Femur (tissue), 1 donor: ENCODE measurements at places on chromosomes 7 and 10.

DNA sequence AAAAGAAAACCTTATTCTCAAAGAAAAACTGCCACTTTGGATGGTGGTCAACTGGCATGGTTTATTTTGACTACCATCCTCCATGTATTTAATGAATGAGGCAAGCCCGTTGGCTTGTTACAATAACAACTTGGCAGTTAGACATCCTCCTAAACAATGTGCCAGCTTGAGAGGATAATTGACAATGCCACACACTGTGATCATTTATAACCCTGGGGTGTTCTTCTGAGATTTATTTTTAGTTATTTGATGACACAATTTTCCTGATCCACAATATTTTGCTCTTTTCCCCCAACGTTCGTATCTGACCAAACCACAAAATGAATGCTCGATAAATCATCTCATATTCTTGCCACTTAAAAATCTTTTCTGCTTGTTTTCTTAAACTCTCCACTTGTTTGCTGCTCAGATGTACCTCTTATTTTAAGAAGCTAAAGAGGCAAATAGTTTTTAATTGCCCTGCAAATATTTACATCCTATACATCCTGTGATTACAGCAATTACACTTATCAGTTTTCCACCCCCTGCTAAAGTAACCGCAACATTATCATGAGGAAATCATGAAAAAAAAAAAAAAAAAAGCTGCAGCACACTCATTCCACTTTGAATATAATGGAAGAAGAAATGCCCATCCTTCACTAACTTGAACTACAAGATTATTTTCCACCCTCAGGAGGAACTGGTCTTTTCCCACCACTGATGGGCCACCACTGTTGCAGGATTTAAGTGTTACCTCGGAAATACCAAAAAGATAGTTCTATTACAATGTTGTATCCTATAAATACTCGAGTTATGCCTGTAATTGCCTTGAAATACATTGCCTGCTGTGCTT lies 119.9 kb downstream of the MBL2 start:
- no peak for DNase-seq

GRCh38 chr7:151251689-151252560 lies 3.4 kb upstream of the SMARCD3 start:
- DNase-seq: peak; percentile 89

- no peak for DNase-seq
Observed at GRCh38 chr7:157281221-157281998, 55.4 kb upstream of the DNAJB6 start.

- DNase-seq: peak; percentile 51
Observed at GRCh38 chr7:44634839-44635591, 28.6 kb downstream of the OGDH start.

DNA sequence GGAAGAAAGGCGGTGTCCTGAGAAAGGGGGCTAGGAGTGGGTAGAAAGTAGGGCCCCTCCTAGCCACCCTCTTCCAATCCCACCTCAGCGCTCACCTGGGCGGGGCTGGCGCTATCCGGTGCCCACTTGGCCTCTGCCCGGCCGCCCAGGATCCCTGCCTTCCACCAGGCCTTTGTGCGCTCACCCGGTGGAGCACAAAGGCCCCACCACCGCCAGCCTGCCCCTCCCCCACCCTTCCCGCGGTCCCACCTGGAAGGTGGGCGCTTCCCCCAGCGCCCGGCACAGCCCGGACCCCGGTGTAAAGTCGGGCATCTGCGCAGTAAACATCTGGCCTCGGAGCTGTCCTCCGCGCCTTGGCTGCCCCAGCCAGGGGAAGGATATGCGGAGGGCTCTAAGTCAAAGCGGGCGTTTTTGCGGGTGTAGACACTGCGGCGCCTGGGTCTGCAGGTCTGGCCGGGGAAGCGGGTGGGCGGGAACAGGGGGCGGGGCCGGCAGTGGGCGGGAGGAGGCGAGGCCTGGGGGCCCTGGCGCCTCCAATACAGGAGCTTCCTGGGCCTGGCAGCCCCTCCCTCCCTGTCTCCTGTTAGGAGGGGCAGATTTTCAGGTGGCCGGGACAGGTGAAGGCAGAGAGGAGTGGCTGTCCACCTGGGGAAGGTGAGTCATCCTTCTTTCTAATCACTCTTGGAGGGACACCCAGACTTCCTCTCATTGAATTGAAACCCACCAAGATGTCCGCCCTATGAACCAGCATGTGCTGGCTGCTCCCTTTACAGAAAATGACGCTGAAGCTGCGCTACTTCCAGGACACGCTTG lies 49.3 kb downstream of the PNLIPRP2 start:
- peak; percentile 55 for DNase-seq

GRCh38 chr10:78843495-78843894 lies 225.3 kb upstream of the ZMIZ1 start:
- DNase-seq: no peak

GRCh38 chr10:24197263-24197662 lies 11.7 kb upstream of the KIAA1217 start:
- DNase-seq: no peak

GRCh38 chr7:41732843-41733306 lies 30.0 kb upstream of the INHBA start:
- no peak for DNase-seq

- DNase-seq: no peak
Observed at GRCh38 chr10:87596351-87596750, 63.3 kb upstream of the PAPSS2 start.

- peak; percentile 94 for DNase-seq
Observed at GRCh38 chr10:6163364-6164270, 39.1 kb upstream of the PFKFB3 start.

DNA sequence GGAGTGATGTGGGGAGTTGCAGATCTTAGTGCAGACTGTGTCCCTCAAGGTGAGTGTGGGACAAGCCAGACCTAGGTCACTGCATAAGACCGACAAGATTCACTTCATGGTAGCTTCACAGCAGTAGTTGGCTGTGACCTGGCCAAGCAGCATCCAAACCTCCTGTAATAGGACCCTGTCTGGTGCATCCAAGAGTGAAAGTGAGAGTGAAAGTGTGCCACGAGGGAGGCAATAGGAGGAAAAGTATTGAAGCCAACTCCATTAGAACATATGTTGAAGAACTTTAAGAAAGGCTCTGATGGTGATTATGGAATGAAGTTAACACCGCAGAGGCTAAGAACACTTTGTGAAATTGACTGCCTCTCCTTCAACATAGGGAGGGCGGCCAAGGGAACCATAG lies 7.8 kb upstream of the ZNF33B start:
- DNase-seq: no peak

GRCh38 chr10:47323636-47324296 lies 1.5 kb downstream of the GDF2 start:
- DNase-seq: no peak

- no peak for DNase-seq
Observed at GRCh38 chr10:24887855-24888231, 64.6 kb downstream of the PRTFDC1 start.

DNA sequence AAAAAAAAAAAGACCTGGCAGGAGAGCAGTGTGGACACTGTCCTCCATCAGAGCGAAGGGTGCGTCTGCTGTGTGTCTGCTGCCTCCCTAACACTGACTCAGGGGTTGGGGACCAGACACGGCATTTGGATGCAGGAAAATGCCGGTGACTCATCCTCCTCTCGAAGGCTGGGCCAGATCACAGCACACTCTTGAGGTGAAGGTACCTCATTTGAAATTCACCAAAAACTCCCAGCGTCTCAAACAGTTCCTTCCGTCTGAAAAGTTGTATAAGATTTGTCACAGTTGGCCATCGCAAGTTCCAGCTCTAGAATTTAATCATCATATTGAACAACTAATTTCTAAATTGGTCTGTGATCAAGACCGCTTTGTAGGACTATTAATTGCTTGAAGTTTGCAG lies 118.1 kb upstream of the LYZL2 start:
- DNase-seq: no peak

DNA sequence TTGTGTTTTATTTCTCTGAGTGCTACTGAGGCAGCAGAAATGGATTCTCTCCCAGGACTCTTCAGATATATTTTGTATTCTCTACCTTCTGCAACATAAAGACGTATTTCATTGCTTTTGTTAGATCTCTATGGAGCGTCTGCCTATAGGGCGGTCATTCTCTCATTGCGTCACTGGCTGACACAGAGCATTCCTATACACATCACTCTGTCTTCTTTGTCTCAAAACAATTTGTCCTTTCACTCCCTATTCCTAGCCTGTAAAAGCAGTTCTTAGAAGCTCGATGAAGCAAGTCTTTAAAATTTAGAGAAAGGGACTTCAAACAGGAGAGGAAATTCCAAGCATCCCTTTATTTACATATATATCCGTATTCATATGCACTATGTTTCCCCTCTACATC lies 120.6 kb downstream of the CPED1 start:
- DNase-seq: no peak
